ENCODE measurements at places on chromosomes 11 and 22.

DNA sequence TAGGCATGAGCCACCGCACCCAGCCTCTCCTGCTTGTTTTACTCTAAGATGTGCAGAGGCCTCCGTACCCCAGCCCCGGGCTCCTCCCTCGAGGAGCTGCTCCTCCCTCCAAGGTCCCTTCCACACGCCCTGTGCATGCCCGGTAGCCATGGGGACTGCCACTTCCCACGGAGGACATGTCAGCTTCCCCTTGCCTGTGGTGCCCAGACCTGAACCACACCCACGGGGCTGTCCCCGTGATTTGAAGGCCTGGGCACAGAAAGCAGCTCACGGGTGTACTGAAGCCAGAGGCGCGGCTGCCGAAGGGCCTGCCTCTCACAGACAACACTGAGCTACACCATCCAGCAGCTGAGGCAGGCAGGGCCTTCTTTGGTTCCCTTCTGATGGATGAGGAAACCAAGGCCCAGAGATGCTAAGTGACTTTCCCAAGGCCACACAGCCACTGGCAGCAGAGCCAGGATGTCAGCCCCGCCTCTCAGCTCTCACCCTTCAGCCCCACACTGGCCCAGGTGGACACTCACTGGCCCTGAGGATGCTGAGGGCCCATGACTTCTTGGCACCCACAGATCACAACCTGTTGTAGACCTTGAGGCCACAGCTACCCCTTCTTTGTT, 7.3 kb downstream of the INS start:
- no peak for DNase-seq

DNA sequence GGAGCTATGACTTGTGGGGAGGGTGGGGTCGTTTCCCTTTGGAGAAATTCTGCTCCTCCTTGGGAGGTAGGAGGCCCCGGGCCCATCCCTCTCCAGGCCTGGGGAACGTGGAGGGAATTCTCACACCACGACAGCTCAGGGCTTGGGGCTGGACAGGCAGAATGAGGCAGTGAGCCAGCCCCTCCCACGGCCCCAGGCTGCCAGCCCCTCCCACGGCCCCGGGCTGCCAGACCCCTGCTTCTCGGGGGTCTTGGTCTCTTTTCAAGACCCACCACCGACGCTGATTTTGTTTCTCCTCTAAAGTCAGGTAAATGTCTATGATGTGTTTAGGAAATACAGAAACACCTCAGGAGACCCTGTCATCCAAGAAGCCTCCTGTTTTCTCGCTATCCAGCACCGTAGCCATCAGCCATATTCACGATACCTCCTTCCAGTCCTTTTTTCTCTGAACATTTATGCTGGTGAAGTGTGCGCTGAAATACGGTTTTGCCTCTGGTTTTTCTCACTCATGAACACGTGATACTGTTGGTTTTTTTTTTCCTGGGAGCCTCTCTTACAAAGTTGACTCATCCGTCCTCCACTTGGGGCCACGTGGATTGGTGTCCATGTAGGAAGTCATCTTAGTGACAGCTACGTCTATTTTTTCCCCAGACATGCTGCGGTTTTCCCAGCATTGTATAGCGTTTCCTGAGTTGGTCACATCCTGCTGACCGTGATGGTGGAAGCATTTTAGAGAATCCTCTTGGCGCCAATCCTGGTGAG, 1219.6 kb downstream of the BRD1 start:
- no peak for DNase-seq

GRCh38 chr11:119446871-119447663, 24.1 kb upstream of the THY1 start:
- DNase-seq, result no peak

- DNase-seq, result no peak
Measured at GRCh38 chr11:66815646-66816045, 27.6 kb upstream of the RCE1 start.

DNA sequence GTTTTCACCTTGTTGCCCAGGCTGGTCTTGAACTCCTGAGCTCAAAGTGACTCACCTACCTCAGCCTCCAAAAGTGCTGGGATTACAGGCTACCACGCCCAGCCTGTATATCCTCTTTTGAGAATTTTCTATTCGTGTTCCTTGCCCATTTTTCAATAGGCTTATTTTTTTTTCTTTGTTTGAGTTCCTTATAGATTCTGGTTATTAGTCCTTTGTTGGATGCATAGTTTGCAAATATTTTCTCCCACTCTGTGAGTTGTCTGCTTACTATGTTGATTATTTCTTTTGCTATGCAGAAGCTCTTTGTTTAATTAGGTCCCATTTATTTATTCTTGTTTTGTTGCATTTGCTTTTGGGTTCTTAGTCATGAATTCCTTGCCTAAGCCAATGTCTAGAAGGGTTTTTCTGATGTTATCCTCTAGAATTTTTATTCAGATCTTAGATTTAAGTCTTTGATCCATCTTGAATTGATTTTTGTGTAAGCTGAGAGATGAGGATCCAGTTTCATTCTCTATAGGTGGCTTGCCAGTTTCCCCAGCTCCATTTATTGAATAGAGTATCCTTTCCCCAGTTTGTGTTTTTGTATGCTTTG, 17.7 kb upstream of the ZBED5 start:
- no peak for DNase-seq

- no peak for DNase-seq
Measured at GRCh38 chr22:39688186-39688785, 117.7 kb downstream of the CACNA1I start.

GRCh38 chr11:103928040-103928801, 108.2 kb upstream of the DDI1 start:
- DNase-seq, result no peak

DNA sequence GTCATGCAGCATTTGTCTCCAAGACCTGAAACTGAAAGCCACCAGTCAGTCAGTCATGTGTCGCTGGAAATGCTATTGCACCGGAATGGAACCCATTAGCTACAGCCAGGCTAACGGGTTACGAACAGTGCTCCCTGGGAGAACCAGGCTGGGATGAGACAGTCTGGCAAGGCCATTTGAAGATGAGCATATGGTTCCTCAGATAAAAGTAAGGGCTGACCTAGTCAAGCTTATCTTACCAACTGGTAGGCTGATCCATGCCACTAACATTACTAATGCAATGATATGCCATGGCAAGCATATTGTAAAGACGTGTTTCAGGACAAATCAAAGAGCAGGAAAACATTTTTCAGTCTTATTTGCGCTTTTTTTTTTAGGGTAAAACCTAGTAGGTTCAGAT, 28.4 kb downstream of the NAP1L4 start:
- no peak for DNase-seq

DNA sequence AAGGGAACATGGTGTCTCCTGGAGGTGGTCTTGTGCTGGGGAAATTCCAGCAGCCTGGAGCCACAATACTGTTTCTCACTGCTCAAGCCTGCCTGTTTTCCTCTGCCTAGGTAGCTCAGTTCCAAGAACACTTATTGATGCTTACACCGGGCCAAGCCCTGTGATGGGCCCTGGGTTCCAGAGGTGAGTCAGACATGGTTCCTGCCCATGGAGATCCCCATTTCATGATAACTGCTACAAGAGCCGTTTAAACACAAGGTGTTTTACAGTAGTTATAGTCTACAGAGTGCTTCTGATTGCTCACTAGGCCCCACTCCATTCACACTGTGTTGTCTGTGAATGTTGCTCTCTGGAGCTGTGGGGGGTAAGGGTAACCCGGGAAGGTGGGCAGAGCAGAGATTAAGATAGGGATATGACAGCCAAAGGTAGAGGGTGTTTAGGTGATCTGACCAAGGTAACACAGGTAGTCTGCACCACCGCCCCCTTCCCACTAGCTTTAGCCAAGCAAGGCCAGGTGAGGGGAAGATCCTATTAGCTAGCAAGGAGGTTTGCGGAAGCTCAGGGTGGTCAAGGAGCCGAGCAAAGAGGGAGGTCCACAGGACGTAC, 696 bp upstream of the MICAL2 start:
- no peak for DNase-seq

- DNase-seq, result no peak
Measured at GRCh38 chr11:77340501-77340900, 39.0 kb upstream of the GDPD4 start.

- no peak for DNase-seq
Measured at GRCh38 chr11:122784325-122784955, 53.9 kb upstream of the CRTAM start.

GRCh38 chr11:31233425-31233824, 136.1 kb downstream of the DCDC1 start:
- no peak for DNase-seq

DNA sequence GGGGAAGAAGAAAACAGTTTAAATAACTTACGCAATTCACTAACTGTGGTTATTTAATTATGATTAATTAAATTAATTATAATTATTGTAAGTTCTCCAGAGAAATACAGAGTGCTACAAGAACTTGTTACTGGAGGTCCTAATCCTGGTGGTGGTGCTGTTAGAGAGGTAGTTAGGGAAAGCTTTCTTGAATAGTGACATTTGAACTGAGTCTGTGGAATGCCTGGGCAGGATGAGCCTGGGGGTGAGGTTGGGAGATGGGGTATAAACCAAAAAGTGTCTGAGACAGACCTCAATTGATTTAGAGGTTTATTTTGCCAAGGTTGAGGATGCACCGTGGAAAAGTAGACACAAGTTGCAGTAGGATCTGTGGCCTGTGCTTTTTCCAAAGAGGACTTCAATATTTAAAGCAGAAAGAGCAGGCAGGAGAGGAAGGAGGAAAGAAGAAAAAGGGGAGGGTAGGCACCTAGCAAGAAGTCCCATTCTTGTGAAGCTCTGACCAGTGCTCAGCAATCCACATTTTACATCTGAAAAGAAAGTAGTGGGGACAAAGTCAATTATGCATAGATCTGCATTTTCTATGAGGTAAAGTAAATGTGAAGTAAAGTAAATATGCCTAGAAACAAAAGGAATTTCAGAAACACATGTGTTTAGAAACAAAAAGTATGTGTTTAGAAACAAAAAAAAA, 4.4 kb upstream of the ZNF202 start:
- DNase-seq, result no peak

GRCh38 chr11:95337972-95338429, 107.0 kb upstream of the SESN3 start:
- no peak for DNase-seq

- no peak for DNase-seq
Measured at GRCh38 chr11:84236436-84236835, 950.3 kb upstream of the CCDC90B start.

DNA sequence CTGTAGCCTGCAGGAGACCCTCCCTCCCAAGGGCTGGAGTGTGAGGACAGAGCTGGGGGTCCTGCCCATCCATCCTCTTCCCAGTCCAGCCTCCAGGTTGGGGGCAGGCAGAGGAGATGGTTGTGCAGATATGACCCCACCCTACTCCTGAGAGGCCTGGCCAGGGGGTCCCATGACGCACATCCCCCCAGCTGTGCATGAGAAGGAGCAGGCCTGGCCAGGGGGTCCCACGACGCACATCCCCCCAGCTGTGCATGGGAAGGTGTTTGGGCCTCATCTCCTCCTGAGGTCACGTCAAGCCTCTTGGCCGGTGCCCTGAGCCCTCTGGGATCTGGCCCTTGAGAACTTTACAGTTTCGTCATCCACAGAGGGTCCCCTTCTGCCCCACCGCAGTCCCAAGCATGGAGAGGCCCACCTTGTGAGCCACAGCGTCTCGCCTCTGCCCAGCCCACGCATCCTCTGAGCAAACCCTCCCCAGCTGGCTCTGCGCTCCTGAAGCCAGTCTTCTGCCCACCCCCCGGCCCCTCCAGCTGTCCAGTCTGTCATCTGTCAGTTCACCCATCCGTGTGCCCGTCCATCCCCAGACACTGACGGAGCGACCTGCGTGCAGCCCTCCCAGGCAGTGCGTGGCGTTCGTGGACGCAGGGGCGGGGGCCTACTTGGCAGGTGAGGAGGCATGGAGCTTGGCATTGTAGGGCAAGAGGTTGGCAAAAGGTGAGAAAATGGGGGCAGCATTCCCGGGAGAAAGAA, 2.3 kb downstream of the ANO9 start:
- DNase-seq, result no peak

- no peak for DNase-seq
Measured at GRCh38 chr11:10898003-10898762, 40.3 kb upstream of the ZBED5 start.

DNA sequence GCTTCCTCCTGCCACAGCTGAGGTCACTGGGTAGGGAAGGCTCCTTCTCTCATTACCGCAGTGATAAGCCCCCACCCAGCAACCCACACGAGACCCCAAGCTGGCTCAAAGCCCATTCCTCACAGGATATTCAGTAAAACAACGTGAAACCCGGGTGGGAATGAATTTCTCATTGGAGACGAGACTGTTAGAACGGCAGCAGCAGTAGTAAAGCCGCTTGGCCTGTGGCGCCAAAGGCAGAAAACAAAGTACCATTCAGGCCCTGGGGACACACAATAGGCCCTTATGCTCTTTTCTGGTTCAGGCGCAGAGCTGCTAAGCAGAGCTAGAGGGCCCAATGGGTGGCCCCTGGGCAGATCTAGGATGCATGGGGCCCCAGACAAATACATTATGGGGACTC, 45.3 kb downstream of the PC start:
- no peak for DNase-seq

GRCh38 chr11:32072872-32073643, 17.8 kb upstream of the RCN1 start:
- no peak for DNase-seq

- DNase-seq, result no peak
Measured at GRCh38 chr22:39240831-39241793, 3.7 kb downstream of the PDGFB start.

DNA sequence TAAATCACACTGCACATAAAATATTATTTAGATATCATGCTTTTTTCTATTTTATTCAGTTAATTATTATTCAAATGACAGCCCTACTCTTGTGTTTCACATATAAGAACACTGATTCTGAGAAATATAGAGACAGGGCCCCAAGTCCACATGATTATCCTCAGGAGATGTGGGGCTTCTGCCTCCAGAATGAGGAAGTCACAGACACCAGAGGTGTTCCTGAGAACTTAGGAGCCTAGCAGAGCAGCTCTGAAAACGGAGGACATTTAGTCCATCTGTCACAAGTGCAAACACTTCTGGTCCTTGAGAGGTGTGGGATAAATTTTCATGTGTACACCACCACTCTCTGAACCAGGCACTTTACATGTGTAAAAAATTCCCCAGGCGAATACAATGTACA, 26.2 kb downstream of the TRIM66 start:
- DNase-seq, result no peak

DNA sequence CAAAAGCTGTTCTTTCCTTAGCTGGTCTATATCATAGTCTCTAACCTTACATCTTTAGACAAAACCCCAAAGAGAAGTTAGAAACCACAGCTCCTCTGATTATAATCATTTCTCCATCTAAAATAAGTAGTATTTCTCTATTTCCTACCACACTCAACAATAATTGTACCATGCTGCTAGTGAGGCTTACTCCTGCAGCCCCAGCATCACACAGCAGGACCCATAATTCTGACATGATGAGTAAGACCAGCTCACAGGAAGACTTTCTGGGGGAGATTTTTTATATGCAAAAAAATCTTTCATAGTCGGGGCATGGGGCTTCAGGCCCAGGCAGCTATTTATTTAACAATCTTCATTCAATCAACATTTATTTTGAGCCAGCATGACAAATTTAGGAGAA, 441.6 kb downstream of the DYNC2H1 start:
- no peak for DNase-seq

DNA sequence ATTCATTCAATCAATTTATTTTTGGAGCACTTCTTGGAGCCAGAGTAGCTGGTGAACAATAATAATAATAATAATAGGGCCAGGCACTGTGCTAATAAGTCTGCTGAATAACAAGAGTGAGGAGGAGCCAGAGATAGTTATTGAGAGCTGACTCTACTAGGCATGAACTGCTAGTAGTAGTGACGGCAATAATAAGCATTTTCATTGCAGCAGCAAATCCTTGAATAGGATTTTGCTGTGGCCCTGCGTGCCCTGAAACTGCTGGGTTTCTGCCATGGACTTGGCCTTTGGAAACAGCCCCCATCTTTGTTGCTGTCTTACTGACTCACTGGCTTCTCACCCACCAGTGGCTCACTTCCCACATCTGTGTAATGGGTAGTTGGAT, 545.9 kb downstream of the MIAT start:
- no peak for DNase-seq

GRCh38 chr11:47911149-47911548, 63.0 kb upstream of the NUP160 start:
- no peak for DNase-seq

All from left forelimb (tissue), 1 donor.